Activated CD8-positive, alpha-beta memory T cell treated with anti-CD3 and anti-CD28 coated beads for 1 hour (primary cell): ENCODE measurements at places on chromosomes 7 and 10.

DNA sequence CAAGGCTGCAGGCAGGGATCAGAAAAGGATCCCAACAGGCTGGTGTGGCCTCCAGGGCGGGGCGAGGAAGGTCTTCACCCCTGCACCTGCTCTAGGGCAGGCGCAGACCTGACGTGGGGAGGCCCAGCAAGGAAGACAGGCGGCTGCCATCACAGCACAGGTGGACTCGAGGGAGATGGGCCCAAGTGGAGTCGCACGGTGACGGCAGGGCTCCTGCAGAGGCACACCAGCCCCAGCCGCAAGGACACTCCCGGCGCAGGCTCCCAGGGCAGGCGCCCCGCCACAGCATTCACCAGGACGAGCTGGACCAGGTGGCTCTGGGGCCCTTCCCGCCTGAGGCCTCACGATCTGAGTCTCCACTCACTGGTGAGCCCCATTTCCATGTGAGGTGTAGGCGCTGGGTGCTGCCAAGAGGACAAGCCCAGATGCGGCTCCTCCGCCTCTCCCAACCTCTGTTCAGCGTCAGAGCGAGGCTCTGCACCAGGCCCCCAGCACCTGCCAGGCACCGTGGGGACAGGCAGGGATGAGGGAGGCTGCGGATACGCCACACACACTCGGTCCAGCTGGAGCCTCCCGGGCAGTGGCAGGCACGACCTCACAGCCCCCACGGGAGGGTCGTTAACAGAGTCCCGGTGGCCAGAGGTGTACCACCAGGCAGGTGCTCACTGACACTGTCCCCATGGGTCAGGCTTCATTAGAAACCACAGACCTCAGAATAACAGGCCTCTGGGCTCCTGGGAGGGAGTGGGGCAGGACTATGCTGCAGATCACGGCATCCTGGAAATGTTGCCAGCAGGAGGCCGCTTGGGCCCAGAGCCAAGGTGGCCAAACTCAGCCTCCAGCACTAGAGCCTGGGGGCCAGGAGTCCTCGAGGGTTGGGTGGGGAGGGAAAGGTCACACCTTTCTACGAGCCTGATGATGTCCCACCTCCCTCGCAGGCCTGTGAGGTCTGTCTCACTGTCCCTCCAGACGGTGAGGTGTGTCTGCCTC, 111.6 kb downstream of the MAD1L1 start:
- no peak for DNase-seq

DNA sequence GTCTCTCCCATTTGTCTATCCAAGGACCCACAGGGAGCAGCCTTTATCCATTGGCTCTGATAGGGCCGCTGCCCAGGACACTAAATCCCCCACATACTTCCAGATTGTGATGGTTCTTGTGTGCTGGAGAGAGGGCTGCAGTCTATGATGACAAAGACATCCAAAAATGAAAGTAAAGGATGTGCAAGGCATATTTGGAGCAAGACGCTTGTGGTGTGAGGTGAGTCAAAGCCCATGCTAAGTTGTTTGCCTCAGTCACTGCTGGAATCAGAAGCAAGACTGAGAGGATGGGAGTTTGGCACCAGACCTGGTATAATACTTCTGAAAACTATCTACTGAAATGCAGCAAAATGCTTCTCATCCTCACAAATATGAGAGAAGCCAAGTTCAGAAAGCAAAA, 22.7 kb downstream of the ZNF22 start:
- no peak for DNase-seq

- no peak for DNase-seq
Observed at GRCh38 chr7:151093748-151094147, 7.5 kb downstream of the AGAP3 start.

GRCh38 chr7:17256375-17256774, 42.1 kb upstream of the AHR start:
- no peak for DNase-seq

GRCh38 chr10:131818510-131819234, 82.1 kb upstream of the PPP2R2D start:
- no peak for DNase-seq
